ENCODE measurements at places on chromosomes 3 and 15.

DNA sequence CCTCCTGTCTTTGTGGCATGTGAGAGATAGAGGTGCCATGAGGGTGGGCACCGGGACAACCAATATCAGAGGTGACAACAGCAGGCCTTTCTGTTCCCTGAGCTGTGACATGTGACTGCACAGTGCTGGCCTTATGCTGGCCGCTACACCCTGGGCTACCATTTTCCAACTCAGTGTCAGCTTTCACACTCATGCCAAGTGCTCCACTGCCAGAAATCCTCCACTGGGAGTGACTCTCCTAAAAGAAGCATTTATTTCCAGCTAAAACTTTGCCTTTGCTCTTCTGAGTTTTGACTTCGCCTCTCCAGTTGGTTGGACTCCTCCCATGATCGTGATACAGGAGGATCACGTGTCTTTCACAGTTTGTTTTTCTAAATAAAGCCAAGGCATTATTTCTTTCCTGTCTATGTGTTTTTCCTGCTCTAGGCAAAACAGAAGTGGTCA lies 31.4 kb downstream of the CA12 start:
- DNase-seq, result no peak

DNA sequence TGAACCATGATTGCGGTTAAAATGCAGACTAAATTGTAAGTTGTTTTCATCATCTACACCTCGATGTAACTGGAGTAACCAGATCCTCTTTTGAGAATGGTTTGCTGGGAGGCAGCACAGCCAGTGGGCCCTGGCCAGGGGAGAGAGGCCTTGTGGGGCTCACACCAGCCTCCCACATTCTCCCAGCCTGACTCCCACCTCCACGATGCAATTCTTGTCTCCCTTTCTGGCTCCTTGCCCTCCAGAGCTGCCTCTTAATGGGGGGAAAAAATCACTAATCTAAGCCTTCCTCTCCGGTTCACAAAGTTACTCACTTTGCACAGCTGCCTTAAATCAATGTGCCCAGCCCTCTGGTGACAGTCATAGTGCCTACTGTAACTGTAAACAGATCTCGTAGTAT lies 17.9 kb upstream of the PAQR5 start:
- no peak for DNase-seq

DNA sequence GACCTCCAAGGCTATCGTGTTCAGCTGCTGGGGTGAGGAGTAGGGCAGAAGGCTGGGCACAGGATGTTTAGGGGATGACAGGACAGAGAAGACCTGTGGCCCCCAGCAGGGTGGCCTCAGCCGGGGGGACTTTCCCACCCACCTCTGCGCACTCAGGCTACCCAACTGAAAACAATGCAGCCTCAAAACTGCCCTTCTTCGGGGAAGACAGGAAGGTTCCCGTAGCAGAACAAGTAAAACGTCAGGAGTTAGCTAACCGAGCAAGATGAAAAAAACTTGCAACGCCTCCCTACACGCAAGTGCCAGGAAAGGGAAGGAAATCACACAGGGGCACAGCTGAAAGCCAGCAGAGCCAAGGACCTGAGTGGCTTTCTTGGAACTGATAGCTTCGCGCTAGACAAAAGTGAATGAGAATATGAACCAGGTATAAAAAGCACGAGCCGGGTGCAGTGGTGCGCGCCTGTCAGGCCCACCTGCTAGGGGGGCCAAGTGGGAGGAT lies 38.4 kb upstream of the FURIN start:
- no peak for DNase-seq

- DNase-seq, result no peak
These were observed 188.6 kb downstream of the FNDC3B start for GRCh38 chr3:172228036-172228415.

DNA sequence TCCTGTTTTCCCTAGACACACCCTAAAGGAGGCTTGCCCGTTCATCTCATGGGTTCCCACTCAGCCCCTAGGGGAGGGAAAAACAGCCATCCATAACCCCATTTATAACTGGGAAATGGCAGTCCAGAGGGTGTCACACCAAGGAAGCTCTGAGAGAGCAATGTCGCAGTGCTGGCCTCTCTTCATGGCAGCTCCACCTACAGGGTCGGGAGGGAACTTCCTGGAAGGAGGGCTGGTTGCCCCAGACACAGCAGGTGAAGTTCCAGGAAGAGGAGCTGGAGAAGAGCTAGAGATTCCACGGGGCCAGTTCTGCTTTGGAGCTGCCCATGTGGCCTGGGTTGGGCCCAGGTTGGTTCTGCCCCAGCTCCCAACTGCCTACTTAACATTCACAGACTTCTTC lies 22.3 kb upstream of the LINGO1 start:
- no peak for DNase-seq

GRCh38 chr3:117080872-117081271 lies 371.3 kb downstream of the TUSC7 start:
- no peak for DNase-seq

- DNase-seq, result no peak
These were observed 12.1 kb downstream of the PCLAF start for GRCh38 chr15:64369078-64369607.
